ENCODE measurements at places on chromosomes 12 and 14. TPM values are rescaled to one million over a fixed set of nuclear protein-coding genes. Genes with fewer than 3 reads are reported as not detected.

SLC38A2 gene
- 69.5 TPM for polyA plus RNA-seq

PRKD1 gene
- 3.7 TPM for polyA plus RNA-seq

KRT83 gene
- not detected for polyA plus RNA-seq

BDKRB1 gene
- 0.18 TPM for polyA plus RNA-seq

OR11H12 gene
- polyA plus RNA-seq = not detected

LMO3 gene
- 4.3 TPM for polyA plus RNA-seq

KRT6A gene
- not detected for polyA plus RNA-seq

SLC22A17 gene
- 47.2 TPM for polyA plus RNA-seq

C14orf93 gene
- polyA plus RNA-seq = 4.1 TPM

SOX5 gene
- 1.9 TPM for polyA plus RNA-seq

FUT8 gene
- polyA plus RNA-seq = 5.2 TPM

VCPKMT gene
- 3.8 TPM for polyA plus RNA-seq

HCAR1 gene
- polyA plus RNA-seq = 0.20 TPM

LRRC10 gene
- 22.0 TPM for polyA plus RNA-seq

IL31 gene
- not detected for polyA plus RNA-seq

VSX2 gene
- polyA plus RNA-seq = not detected

GPATCH2L gene
- 9.7 TPM for polyA plus RNA-seq

MED13L gene
- polyA plus RNA-seq = 15.6 TPM

PRH1 gene
- polyA plus RNA-seq = 1.8 TPM

LRRC43 gene
- 2.3 TPM for polyA plus RNA-seq

SLC6A15 gene
- polyA plus RNA-seq = 0.02 TPM

TBC1D30 gene
- polyA plus RNA-seq = 0.57 TPM

CD163 gene
- polyA plus RNA-seq = 33.3 TPM

APOF gene
- not detected for polyA plus RNA-seq

TROAP gene
- polyA plus RNA-seq = 0.25 TPM

ARMH4 gene
- 2.1 TPM for polyA plus RNA-seq

MDGA2 gene
- polyA plus RNA-seq = not detected

ARHGAP9 gene
- 3.0 TPM for polyA plus RNA-seq

FAM90A1 gene
- polyA plus RNA-seq = 0.07 TPM

SRRM4 gene
- polyA plus RNA-seq = 0.38 TPM

CCDC197 gene
- polyA plus RNA-seq = not detected

UBR7 gene
- 14.4 TPM for polyA plus RNA-seq

REC8 gene
- polyA plus RNA-seq = 4.1 TPM

TOMM20L gene
- not detected for polyA plus RNA-seq

FITM1 gene
- 224 TPM for polyA plus RNA-seq

PABPN1 gene
- 107 TPM for polyA plus RNA-seq

CCDC198 gene
- polyA plus RNA-seq = not detected

LRR1 gene
- polyA plus RNA-seq = 3.5 TPM

CCDC175 gene
- not detected for polyA plus RNA-seq

CLEC1B gene
- not detected for polyA plus RNA-seq

Measured in right cardiac atrium (tissue), 5 donors.